ENCODE measurements at places on chromosomes 7 and 10.

- DNase-seq = no peak
Measured at GRCh38 chr10:58791137-58791536, 278.5 kb downstream of the BICC1 start.

GRCh38 chr10:122157451-122157850, 113.6 kb upstream of the BTBD16 start:
- no peak for DNase-seq

GRCh38 chr10:1475098-1475591, 262.2 kb downstream of the ADARB2 start:
- DNase-seq = no peak

DNA sequence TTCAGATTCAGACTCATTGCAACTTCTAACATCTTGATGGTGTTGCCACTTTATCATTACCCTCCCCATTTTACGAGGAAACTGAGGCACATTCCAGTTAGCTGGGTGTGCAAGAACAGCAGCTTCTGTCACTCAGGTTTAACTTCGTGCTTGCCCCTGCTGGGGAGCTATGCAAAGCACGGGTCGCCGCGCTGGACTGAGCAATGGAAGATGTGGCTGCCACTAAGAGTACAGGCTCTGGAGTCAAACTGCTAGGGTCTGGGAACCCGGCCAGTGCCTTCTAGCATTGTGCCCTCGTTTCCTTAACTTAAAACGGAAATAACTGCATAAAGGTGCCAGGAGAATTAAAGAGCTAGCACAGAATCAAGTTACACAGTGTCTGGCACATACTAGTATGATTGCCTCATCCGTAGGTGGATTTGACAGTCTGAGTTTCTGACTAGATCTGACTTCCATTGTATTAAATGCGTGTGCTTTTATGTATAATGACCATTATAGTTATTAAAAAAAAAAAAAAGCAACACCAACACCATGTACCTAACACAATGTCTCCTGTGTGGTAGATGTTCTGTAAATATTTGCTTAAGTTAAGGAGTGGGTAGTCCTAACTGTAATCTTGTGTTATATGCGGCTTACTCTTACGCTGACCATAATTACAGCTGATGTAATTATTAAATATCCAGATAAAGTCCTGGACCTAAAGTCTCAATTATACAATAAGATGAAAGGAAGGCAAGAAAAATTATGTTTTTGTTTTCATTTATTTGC, 842 bp downstream of the ZNF22 start:
- DNase-seq = peak; percentile 46

DNA sequence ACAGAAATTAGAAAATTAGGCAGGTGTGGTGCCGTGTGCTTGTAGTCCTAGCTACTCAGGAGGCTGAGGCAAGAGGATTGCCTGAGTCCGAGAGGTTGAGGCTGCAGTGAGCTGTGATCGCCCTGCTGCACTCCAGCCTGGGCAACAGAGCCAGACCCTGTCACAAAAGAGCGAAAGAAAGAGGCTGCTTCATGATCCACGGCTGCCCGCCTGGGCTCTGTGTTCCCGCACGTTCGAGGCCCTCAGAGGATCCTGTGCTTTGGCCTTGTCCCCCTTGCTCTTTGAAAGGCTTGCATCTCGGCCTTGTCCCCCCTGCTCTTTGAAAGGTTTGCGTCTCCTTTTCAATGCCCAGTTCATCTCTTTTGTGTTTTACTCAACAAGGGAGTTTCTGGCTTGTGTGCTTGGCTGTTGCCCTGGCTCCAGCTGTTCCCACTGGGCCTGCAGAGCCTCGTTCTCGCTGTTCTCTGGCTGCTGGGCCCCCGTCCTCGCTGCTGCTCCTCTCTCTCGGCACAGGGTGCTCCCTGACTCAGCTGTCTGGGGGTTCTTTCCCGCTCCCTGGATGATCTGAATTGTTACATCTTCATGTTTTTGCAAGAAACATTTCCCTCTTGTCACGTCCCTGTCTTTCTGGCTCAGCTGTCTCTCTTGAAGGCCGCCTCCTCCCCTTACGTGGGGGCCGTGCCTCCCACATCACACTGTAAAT, 45.1 kb upstream of the INPP5A start:
- DNase-seq = no peak

GRCh38 chr7:90404777-90405176, 1.5 kb downstream of the CLDN12 start:
- no peak for DNase-seq

DNA sequence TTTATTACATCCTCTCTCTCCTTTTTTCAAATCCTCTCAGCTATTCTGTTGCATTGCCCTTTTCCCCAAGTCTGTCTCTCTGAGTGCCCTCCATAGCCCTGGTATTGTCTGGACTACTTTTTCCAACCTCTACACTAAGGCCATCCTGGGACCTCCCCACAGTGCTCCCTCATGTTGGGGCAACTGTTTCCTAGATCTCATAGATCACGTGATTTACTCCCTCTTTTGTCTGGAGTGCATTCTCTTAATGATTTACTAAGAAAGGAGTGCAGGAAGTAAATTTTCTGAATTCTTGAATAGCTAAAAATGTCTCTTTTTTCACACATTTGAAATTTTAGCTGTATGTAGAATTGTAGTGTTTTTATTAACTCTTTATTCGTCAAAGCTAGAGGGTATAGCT, 217.0 kb downstream of the PAXIP1 start:
- no peak for DNase-seq

DNA sequence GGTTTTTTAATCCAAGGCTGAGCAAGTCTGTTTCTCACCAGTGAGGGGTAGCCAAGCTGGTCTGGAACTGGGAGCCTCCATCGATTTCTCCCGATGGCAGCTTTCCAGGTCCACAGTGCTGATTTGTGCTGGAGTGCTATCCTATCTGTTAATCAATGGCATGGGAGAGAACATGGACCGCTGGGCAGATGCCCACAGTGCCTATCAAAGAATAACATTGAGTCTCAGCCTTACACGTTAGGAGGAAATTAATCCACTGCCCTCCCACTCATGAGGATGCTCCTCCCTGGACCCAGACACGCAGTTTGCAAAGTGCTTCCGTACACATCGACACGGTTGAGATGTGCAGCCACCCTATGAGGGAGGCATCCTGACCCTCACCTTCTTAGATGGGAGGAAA, 36.0 kb upstream of the CUX1 start:
- DNase-seq = no peak

- DNase-seq = no peak
Measured at GRCh38 chr10:47320812-47321211, 1.4 kb upstream of the GDF2 start.

DNA sequence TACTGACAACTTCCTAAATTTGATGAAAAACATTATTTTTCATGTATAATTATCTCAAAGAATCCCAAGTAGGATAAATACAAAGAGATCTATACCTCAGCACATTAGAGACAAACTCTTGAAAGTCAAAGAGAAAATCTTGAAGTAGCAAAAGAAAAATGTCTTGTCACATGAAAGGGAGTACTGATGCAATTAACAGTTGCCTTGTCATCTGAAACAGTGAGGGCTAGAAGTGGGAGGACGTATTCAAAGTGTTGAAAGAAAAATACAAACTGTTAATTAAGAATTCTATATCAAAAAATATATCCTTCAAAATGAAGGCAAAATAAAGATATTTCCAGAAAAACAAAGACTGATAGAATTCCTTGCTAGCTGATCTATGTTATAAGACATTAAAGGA, 35.5 kb upstream of the ARHGAP22 start:
- DNase-seq = no peak

GRCh38 chr10:89360157-89360556, 17.7 kb upstream of the IFIT1B start:
- DNase-seq = no peak

DNA sequence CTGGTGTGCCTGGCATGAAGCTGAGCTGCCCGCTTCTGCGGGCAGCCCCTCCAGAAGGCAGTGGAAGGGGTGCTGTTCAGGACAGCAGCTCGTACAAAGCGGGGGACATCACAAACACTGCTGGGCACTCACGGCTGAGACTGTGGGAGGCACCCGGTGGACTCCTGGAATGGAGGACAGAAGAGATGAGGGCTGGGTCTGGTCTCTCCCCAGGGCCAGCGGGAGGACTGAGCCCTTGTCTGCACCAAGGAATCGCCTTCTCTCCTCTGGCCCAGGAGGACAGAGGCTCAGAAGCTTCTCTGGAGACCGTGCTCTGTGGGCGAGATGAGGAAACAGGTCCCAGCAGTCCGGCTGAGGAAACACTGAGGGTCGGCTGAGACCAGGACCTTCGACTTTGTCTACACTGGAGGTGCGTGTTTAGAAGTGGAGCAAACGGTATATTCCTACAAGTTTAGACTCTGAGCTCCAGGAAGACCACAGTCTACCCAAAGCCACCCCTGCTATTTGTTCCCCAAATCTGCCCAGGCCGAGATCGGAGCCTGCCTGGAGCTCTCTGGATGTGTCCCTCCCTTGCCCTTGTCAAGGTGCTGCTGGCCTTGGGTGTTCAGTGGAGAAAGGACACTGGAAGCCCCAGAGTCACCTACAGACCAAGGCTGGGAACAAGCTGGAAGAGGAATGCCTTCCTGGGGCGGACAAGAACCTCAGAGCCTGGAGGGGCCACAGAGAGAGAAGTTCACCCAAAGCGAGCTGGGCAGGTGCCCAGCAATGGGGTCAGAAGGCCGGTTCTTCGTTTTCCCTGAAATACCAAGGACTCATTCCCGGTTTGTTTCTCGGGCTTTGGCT, 12.9 kb upstream of the INPP5A start:
- no peak for DNase-seq

DNA sequence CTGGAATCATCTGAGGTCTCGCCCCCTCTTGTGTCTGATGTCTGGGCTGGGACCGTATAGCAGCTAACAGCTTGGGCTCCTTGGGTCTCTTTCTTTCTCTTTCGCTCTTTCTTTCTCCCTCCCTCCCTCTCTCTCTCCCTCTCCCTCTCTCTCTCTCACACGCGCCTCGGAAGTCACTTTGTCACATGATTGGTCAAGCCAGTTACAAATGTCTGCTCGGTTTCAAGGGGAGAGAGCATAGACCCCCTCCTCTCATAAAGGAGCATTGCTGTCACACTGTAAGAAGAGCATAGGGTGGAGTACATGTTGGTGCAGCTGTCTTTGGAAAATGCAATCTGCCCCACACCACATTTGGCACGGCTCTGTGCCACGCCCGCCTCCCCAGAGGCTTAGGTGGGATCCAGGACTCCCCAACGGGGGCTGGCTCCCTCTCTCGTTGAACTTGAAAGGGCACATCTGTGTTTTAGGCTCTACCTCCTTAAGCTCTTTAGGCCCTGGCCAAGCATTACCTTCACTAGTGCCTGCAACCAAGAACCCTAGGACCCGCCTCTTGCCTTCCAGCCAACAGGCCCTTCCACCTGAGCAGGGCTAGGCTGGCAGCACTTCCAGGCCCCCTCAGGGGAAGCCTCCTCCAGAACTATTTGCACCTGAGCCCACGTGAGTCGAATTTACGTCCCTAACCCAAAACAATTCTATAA, 61.9 kb upstream of the CACUL1 start:
- DNase-seq = no peak

DNA sequence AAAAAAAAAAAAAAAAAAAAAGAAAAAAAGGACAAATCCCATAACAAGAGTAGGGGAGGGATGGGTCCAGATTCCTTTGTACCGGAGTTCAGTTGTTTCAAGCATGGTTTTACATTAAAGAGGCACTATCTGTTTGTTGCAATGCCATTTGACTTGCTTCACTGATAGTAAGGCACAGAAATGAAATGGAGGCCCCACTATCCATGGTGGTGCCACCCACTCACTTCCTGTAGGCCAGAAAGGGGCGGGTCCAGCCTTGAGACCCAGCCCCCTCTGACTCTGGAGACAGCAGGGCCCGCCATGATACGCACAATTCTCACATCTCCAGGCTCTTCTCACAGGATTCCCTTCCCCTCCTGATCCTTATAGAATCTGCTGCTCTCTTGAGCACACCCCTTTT, 100.0 kb downstream of the CLEC2L start:
- DNase-seq = no peak

DNA sequence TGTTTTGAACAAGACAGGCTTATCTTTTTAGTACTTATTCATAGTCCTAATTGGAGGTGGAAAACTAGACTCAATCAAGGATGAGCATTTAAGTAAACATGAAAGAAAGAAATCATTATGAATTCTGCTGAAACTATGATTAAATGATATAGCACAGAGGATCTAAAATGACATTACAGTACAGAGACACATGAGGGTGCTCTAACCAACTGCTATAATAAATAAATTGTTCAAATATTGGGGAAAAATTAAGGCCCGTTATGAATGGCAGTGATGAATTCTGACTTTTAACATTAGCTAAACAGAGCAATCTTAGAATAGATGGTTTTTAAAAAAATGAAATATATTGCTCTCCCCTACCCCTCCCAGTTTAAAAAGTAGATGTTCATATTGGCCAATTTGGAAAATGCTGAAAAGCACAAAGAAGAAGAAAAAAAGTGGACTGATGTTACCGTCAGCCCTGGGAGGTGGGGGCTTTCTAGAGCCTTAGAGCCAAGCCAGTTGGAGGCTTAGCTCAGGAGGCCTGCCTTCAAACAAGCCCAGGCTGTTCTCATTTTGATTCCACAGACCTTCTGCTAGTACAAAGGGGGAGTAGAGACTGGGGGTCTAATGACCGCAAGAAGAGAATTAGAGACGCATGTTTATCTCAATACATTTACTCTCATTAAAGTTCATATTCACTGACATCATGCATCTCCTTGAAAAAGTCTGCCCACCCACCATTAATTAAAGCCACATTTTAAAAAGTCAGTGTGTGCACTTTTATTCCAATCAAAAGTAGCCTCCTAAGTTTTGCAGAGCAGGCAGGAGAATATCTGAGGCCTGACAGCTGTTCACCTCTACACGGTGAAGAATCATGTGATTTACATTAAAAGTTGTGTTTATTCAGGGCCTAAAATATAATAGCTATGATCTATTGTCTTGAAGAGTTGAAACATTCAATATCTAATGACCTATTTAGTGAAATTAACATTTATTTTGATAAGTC, 10.0 kb downstream of the WNT2 start:
- DNase-seq = no peak

- no peak for DNase-seq
Measured at GRCh38 chr10:131686781-131687420, 213.9 kb upstream of the PPP2R2D start.

DNA sequence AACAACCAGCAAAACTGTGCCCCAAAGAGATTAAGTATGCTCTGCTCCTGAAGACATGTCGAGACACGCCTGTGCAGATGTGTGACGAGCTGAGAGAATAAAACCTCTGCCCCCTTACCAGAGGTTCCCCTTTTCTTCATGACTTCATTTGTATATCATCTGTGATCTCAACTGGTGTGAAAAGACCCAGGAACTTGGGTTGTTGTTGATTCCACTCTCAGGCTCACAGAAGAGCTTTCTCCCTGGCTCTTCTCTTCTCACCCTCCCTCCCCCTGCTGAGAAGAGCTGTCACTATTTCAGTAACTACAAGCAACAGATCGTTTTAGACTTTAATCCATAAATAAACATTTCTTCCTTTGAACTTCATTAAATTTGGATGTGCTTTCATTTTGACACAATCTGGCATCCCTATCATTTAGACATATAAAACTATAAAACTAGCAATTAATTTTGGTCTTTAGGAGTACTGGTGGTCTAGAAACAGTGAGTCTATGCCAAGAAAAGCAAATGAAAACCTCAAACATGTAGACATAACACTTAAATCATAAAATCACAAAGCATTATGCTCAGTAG, 179.3 kb upstream of the FZD8 start:
- no peak for DNase-seq

GRCh38 chr10:79046741-79047583, 21.8 kb upstream of the ZMIZ1 start:
- DNase-seq = no peak
